ENCODE measurements at places on chromosomes 6 and 20.

DNA sequence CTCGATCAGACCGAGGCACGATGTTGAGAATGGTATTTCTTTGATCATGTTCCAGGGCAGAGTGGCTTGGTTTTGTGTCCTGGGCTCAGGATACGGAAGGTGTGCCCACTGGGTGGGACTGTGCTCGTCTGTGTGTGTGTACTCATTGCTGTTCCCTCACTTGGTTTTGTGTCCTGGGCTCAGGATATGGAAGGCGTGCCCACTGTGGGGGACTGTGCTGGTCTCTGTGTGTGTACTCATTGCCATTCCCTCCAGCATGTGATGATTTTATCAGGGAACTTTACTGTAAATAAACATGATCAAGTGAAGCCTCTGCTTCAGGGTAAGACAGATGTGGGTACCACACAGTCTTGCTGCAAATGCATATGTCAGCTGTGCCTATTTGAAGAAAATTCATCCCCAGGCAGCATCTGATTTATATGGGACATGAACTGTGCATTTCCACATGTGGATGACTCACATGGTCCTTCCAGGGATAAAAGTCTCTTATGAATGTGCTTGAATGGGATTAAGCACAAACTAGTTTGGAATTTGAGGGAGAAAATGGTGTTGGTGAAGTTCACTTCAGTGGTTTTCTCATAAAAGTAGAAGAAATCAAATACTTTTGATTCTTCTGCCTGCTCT is 274.3 kb downstream of the QKI start:
- DNase-seq: no peak

GRCh38 chr6:97151601-97152000 is 131.4 kb downstream of the MMS22L start:
- DNase-seq: no peak

GRCh38 chr20:62123450-62124118 is 1.3 kb downstream of the LSM14B start:
- DNase-seq: no peak

- no peak for DNase-seq
Measured at GRCh38 chr6:1724124-1724523, 114.4 kb downstream of the FOXC1 start.

DNA sequence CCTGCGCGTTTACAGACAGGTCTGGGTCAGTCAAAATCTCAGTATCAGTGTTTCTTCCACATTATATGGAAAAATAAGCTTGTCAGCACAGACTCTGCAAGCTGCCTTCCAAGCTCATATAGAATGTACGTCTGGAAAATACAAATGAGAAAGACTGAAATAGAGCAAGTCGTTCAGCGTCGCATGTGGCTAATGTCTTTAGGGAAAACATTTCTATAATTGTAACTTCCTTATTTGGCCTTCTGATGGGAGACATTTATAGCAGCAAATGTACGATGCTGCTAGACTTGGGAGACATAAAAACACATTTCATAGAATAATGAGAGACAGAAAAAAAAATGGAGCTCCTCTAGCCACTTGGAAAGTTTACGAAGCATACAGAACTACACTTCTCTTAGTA is 122.2 kb downstream of the KIF16B start:
- DNase-seq: no peak

GRCh38 chr20:44360221-44360620 is 4.7 kb downstream of the HNF4A start:
- no peak for DNase-seq

DNA sequence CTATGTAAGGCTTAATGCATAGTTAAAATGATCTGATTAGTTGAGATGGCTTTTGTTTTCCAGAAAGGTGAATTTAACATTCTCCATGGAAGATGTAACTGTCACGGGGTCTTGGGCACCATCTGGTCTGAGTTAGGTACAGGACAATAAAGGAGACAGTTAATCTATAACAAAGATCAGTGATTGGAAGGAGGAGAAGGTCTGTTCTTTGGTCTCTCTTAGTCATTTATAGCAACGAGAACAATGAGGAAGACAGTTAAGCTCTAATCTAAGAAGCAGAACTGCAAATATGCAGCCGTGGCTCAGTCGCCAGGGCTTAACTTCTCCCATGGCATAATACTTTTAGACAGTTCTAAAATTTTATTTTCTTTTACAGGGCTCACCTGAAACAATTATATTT is 405.5 kb upstream of the SULF2 start:
- DNase-seq: no peak

DNA sequence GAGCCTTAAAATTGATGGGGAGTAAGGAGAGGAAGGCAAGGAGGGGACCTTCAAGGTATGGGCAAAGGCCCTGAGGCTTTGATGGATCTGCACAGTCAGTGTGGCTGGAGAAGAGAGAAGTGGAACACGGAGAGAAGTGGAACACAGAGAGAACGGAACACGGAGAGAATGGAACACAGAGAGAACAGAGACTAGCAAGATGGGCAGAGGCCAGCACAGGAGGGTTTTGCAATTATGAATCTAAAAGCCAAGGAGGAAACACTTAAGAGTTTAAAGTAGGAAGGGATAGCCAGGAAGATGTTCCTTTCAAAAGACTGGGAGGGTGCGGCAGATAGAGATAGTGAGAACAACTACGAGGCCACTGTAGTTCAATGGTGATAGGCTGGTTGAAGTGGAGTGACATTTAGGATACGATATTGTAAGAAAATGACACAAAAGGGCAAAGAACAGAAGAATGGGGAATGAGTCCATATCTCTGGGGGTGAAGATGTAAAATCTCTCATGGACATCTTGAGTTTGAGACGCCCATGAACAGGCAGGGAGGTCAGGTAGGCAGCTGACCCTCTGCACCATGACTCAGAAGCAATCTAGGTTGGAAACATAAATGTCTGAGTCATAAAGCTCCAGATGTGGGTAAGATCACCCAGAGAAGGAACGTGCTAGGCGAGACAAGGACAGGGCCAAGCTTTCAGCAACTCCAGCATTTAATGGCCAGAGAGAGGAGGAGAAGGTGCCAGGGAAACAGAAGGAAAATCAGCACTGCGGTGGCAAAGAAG is 25.4 kb downstream of the ZMYND8 start:
- no peak for DNase-seq

DNA sequence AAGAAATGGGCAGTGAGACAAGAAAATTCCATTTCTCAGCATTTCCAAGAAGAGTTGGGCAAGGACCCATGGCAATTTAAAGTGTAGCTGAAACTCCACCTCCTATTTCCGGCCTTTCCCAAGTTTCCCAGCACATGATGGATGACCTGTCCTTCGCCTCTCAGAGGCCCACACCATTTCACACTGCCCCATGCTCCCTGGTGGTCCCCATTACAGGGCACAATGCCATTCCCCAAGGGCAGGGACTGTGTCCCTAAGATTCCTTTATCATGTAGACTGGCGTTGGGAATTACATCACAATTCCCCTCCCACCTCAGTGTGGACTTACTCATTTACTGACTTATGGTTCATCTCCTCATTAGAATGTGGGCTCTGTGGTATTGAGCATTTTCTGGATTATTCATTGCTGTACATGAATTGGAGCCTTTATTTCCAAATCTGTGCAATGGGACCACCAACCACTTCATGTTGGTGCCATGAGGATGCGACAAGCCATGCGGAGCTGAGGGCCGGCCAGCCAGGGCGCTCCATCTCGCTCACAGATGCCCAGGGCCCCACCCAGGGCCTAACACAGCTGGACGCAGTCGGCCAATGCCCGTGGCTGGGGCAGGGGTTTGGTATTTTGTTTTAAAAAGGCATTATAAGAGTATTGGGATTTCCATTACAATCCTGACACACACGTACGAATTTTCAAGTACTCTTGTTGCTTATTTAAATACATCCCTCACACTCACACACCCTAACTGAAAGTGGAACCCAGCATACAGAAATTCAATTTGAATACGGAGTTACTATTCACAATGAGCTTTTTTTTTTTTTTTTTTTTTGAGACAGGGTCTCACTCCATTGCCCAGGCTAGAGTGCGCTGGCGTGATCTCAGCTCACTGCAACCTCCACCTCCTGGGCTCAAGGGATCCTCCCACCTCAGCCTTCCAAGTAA is 5.4 kb downstream of the ACSS1 start:
- no peak for DNase-seq

- no peak for DNase-seq
Measured at GRCh38 chr6:16635291-16635809, 125.9 kb downstream of the ATXN1 start.

GRCh38 chr6:88895911-88896310 is 67.5 kb downstream of the RNGTT start:
- no peak for DNase-seq

Measured in COR-L47 (cell line).